ENCODE measurements at places on chromosomes 7 and 10.

GRCh38 chr7:120955577-120956149, 5.1 kb downstream of the ING3 start:
- DNase-seq: no peak

GRCh38 chr10:124063750-124064603, 29.4 kb downstream of the CHST15 start:
- DNase-seq: peak; percentile 94

DNA sequence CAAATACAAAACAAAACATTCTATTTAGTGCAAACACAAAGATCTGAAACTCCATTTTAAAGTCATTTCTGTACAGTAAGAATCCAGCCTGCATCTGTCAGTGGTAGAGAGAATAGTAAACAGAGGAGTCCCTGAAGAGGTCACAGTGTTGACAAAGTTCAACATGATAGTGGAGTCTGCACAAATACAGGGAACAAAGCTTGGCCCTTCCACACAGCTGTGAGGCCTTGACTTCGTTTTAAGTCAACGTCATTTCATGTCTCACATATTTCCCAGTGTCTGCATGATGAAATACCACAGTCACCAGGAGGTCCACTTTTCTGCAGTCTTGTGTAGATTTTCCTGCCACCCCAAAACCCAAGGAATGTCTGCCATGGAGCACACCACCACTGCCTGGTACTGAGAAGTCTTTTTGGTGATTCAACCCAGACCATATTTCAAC, 33.0 kb downstream of the CYP26A1 start:
- no peak for DNase-seq

GRCh38 chr7:67486401-67486800, 489.8 kb downstream of the TYW1 start:
- DNase-seq: no peak

GRCh38 chr7:15086131-15086611, 183.6 kb upstream of the DGKB start:
- no peak for DNase-seq

GRCh38 chr10:131269776-131270460, 41.6 kb downstream of the TCERG1L start:
- DNase-seq: no peak

DNA sequence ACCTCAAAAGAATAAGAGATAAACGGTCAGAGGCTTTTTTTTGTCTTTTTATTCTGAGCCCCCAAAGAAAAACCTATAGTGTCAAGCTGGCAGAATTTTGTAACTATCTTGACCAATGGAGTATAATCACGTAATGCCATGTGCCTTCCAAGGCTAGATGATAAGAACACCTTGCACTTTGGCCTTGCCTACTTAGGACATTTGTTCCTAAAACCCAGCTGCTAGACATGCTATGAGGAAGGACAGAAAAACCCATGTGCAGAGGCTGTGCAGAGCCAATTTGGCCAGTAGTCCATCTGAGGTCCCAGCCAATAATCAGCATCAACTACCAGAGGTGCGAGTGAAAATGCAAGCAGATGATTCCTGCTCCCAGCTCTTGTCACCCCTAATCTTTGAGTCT, 69.9 kb downstream of the EPDR1 start:
- DNase-seq: no peak
